ENCODE measurements at places on chromosomes 3 and 15. TPM values are rescaled to one million over a fixed set of nuclear protein-coding genes. Genes with fewer than 3 reads are reported as not detected.

GRCh38 chr15:85768595-85769168 is 26.0 kb downstream of the KLHL25 start:
- H3K27ac ChIP-seq = no peak overlapping the region
- peak; percentile 40 for DNase-seq
- no peaks in the 10 kb centered on the region for H3K4me1 ChIP-seq
- H3K27me3 ChIP-seq = no peaks in the 10 kb centered on the region
- H3K36me3 ChIP-seq = peaks cover 5% of the 10 kb centered on the region
- H3K4me3 ChIP-seq = no peak overlapping the region

- H3K27ac ChIP-seq = no peak overlapping the region
- H3K27me3 ChIP-seq = no peaks in the 10 kb centered on the region
- no peak for DNase-seq
Observed at GRCh38 chr3:77381431-77381830, 341.5 kb downstream of the ROBO2 start.

GRCh38 chr3:74442068-74442467 is 172.4 kb downstream of the CNTN3 start:
- no peak overlapping the region for H3K4me3 ChIP-seq
- DNase-seq = no peak
- H3K27me3 ChIP-seq = no peaks in the 10 kb centered on the region
- no peak overlapping the region for H3K27ac ChIP-seq

GRCh38 chr3:150613034-150613433 is 9.9 kb downstream of the SELENOT start:
- H3K36me3 ChIP-seq = peaks cover 20% of the 10 kb centered on the region
- no peaks in the 10 kb centered on the region for H3K4me1 ChIP-seq
- no peak overlapping the region for H3K4me3 ChIP-seq
- no peak for DNase-seq

The SPESP1 gene
- not detected for total RNA-seq

The SH3BP5 gene
- 10.4 TPM for total RNA-seq

DNA sequence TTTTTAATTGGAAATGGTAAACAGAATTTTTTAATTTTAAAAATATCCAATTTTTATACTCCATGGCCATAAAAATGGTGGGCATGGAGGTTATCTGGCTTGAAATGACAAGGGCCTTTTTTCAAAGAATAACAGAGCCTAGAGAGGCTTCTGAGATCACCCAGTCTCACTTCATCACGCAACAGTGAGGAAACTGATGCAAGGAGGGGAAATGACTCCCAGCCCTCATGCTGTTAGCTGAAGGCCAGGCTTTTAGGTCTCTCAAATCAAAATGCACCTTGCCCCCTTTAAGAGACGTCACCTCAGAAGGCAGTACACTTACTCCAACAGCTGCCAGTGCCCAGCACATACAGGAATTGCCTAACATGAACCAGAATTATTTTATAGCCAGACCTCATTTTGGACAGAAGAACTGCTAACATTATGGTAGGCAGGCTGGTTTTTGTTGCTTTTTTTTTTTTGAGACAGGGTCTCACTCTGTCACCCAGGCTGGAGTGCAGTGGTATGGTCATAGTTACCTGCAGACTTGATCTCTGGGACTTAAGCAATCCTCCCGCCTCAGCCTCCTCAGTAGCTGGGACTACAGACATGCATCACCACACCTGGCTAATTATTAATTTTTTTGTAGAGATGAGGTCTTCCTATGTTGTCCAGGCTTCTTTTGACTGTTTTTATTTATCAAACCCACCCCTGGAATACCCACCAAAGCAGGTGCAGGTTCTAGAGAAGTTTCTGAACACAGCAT is 9.1 kb downstream of the RAB43 start:
- no peak overlapping the region for H3K4me3 ChIP-seq
- no peaks in the 10 kb centered on the region for H3K4me1 ChIP-seq
- DNase-seq = no peak
- H3K36me3 ChIP-seq = peaks cover 4% of the 10 kb centered on the region
- H3K27me3 ChIP-seq = no peaks in the 10 kb centered on the region
- no peak overlapping the region for H3K27ac ChIP-seq

The LMCD1 gene
- 15.6 TPM for total RNA-seq

GRCh38 chr3:184449161-184449515 is 69.3 kb downstream of the CHRD start:
- H3K36me3 ChIP-seq = no peaks in the 10 kb centered on the region
- H3K27me3 ChIP-seq = no peaks in the 10 kb centered on the region
- no peak overlapping the region for H3K27ac ChIP-seq
- H3K4me1 ChIP-seq = peaks cover 22% of the 10 kb centered on the region

The PLOD2 gene
- total RNA-seq = 109 TPM

- H3K27me3 ChIP-seq = no peaks in the 10 kb centered on the region
- no peak overlapping the region for H3K4me3 ChIP-seq
- H3K4me1 ChIP-seq = peaks cover 41% of the 10 kb centered on the region
- H3K36me3 ChIP-seq = no peaks in the 10 kb centered on the region
- H3K27ac ChIP-seq = peak overlapping the region; percentile 81
Observed at GRCh38 chr3:172918165-172918564, 167.6 kb downstream of the ECT2 start.

GRCh38 chr3:171156401-171157010 is 130.0 kb upstream of the SLC2A2 start:
- H3K4me1 ChIP-seq = no peaks in the 10 kb centered on the region
- DNase-seq = no peak
- H3K4me3 ChIP-seq = no peak overlapping the region
- no peaks in the 10 kb centered on the region for H3K36me3 ChIP-seq
- H3K27me3 ChIP-seq = no peaks in the 10 kb centered on the region
- no peak overlapping the region for H3K27ac ChIP-seq

DNA sequence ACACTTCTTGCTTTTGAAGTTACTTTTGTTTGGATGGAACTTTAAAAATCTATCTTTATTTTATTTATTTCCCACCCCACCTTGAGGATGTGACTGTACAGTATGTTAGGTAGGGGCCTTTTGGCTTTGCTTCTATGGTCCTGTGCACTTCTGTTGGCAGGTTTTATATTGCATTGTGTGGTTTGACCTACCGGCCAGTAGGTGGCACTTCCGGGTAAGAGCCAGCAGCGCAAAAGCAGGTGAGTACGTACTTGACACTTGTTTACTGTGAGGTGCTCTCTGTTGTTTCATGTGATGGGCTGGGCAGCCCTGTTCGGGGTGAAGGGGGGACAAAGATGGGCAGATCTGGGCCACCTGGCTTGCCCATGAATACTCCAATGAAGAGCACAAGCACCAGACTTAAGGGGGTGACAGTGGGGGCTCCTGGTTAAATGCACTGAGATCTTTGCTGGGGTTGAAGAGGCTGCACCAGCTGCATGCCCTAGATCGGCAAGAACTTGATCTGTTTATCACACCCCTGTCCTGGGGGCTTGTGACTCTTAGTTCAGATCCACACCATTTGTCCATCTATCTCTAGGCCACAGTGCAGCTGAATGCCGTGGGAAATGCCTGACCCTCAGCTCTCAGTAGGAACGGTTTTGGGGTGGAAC is 131.6 kb downstream of the NLGN1 start:
- no peak overlapping the region for H3K4me3 ChIP-seq
- no peaks in the 10 kb centered on the region for H3K27me3 ChIP-seq
- DNase-seq = no peak
- no peaks in the 10 kb centered on the region for H3K36me3 ChIP-seq

The SI gene
- total RNA-seq = not detected

- H3K27ac ChIP-seq = no peak overlapping the region
- H3K4me1 ChIP-seq = no peaks in the 10 kb centered on the region
- DNase-seq = no peak
- no peak overlapping the region for H3K4me3 ChIP-seq
- H3K27me3 ChIP-seq = no peaks in the 10 kb centered on the region
Observed at GRCh38 chr3:178508443-178508825, 27.8 kb upstream of the KCNMB2 start.

The POMGNT2 gene
- total RNA-seq = 4.6 TPM

The CLN6 gene
- 12.4 TPM for total RNA-seq

The CNBP gene
- total RNA-seq = 258 TPM

- H3K27me3 ChIP-seq = no peaks in the 10 kb centered on the region
- H3K4me3 ChIP-seq = no peak overlapping the region
- H3K36me3 ChIP-seq = no peaks in the 10 kb centered on the region
Observed at GRCh38 chr3:156720826-156721225, 46.4 kb downstream of the TIPARP start.

DNA sequence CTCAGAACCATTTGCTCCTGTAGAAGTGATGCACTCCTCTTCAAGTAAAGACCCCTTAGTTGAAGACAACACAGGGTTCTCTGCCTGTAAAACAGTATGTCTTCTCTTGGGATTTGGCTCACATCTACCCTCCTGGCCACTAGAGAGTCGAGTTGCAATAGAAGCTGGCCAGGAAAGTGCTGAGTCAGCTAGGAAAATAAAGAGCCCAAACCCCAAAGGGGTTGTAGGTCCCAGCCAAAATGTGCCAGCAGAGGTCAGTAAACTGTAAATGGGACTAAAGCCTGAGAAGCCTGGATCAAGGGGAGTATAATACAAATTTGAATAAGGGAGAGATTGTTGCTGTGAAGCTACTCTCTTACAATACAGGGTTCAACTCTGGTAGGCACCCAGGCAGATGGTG is 37.2 kb upstream of the THBS1 start:
- H3K4me3 ChIP-seq = no peak overlapping the region
- H3K27ac ChIP-seq = no peak overlapping the region
- peaks cover 7% of the 10 kb centered on the region for H3K4me1 ChIP-seq
- no peaks in the 10 kb centered on the region for H3K36me3 ChIP-seq
- no peaks in the 10 kb centered on the region for H3K27me3 ChIP-seq

The GPR15 gene
- not detected for total RNA-seq

GRCh38 chr3:188104050-188104449 is 49.9 kb upstream of the LPP start:
- H3K36me3 ChIP-seq = no peaks in the 10 kb centered on the region
- H3K4me1 ChIP-seq = no peaks in the 10 kb centered on the region
- no peak overlapping the region for H3K4me3 ChIP-seq
- DNase-seq = no peak

DNA sequence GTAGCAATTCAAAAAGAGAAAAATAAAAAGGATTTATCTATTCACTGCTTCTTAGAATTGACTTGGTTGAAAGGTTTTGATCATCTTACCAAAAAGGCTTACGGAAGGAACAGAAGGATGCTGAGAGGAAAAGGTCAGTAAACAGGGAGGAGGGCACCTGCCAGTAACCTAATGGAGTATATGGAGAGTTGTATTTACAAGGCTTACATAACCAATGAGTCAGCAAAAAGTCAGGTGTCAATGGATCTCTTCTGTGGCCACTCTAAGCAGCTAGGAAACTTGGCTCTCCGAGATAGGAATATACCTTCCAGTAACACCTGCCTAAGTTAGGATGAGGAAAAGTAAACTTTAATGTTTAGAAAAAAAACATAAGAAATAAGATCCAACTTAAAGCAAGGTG is 80.5 kb upstream of the PLXND1 start:
- H3K27ac ChIP-seq = no peak overlapping the region
- DNase-seq = no peak
- no peaks in the 10 kb centered on the region for H3K27me3 ChIP-seq
- H3K36me3 ChIP-seq = no peaks in the 10 kb centered on the region
- H3K4me1 ChIP-seq = peaks cover 7% of the 10 kb centered on the region

The CHST2 gene
- 9.2 TPM for total RNA-seq

The ESYT3 gene
- 0.06 TPM for total RNA-seq

GRCh38 chr3:153250446-153250845 is 88.4 kb downstream of the RAP2B start:
- H3K4me1 ChIP-seq = peaks cover 33% of the 10 kb centered on the region
- H3K36me3 ChIP-seq = no peaks in the 10 kb centered on the region
- no peaks in the 10 kb centered on the region for H3K27me3 ChIP-seq

DNA sequence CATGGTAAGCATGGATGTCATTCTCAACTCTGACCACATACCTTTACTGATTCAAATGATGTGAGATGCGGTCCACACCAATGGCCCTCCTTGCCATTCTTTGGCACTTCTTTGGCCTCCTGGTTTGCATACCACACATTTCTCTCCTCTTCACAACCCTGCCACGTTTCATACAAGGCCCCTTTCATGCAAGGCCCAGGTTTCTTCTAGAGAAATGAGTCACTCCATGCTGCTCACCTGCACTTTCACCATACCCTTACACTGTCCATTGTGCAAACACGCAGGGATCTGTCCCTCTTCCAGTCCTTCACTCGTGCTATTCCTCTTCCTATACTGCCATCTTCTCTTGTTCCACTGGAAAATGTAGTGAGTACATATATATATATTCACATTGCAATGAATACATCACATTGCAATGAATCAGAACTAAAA is 24.4 kb upstream of the SLC24A5 start:
- H3K27ac ChIP-seq = no peak overlapping the region
- H3K4me1 ChIP-seq = no peaks in the 10 kb centered on the region
- DNase-seq = no peak
- no peaks in the 10 kb centered on the region for H3K36me3 ChIP-seq
- no peaks in the 10 kb centered on the region for H3K27me3 ChIP-seq
- no peak overlapping the region for H3K4me3 ChIP-seq

The INSYN1 gene
- not detected for total RNA-seq

GRCh38 chr15:101156509-101157159 is 95.2 kb downstream of the CHSY1 start:
- H3K27me3 ChIP-seq = no peaks in the 10 kb centered on the region
- H3K36me3 ChIP-seq = no peaks in the 10 kb centered on the region
- peaks cover 46% of the 10 kb centered on the region for H3K4me1 ChIP-seq
- H3K4me3 ChIP-seq = no peak overlapping the region
- DNase-seq = peak; percentile 28
- no peak overlapping the region for H3K27ac ChIP-seq

The ZPLD1 gene
- total RNA-seq = not detected

All from SJSA1 (cell line).